Fibroblast of upper back skin (primary cell): ENCODE measurements at places on chromosomes 1 and 21.

DNA sequence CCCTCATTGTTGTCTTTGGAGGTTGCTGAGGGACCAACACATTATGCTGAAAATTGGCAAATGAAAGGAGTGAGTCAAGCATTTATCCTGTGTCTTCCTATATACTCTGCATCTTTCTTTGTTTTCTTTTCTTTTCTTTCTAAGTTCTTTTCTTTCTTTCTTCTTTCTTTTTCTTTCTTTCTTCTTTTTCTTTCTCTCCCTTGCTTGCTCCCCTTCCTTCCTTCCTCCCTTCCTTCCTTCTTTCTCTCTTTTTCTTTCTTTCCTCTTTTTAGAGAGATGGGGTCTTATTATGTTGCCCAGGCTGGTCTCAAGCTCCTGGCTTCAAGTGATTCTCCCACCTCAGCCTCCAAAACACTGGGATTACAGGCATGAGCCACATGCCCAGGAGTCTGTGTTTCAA is 28.3 kb upstream of the COX20 start:
- DNase-seq = no peak

DNA sequence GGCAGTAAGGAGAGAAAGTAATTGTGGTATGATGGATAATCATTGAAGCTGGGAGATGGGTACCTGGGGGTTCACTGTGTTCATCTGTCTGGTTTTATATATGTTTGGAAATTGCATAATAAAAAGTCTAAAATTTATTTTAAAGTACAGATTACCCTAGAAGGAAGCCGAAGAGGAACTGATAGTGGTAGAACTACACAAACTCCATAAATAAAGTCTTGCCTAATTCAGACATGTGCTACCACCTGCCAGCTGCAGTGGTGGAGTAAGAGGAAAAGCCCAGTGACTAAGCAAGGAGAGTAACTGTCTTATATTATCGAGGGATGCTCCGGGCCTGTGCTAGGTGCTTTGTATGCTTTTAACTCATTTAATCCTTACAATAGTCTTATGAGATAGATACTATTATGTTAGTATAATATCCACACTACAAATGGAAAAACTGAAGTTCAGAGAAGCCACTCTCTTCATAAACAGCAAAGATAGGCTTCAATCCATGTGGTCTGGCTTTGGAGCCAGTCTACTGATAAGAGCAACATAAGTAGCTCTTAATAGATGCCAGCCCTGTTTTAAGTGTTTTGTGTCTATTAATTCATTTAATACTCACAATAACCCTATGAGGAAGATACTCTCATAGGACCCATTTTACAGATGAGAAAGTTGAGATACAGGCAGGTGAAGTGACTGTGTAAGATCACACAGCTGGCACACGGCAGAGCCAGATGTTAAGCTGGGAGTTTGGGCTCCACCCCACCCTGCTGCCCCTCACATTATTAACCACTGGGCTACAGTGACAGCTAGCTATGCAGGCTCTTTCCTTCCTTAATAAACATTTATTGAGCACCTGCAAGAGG is 56.8 kb upstream of the HNRNPU start:
- DNase-seq = no peak

DNA sequence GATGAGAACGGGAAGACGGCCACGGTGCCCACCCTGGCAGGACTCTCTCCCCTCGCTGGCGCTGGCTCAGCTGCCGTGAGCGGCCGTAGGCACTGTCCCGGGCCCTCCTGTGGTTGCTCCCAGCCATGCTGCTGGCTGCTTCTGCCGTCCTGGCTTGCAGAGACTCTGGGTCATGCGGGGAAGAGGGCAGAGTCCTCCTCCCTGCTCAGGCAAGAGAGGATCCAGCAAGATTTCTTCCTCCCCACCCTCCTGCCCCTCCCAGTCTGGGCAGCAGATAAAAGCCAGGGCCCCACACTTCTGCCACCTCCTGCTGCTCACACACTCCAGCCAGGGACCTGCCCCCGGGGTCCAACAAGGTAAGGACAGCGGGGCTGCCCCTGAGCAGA is 60.1 kb downstream of the AGPAT3 start:
- DNase-seq = no peak

DNA sequence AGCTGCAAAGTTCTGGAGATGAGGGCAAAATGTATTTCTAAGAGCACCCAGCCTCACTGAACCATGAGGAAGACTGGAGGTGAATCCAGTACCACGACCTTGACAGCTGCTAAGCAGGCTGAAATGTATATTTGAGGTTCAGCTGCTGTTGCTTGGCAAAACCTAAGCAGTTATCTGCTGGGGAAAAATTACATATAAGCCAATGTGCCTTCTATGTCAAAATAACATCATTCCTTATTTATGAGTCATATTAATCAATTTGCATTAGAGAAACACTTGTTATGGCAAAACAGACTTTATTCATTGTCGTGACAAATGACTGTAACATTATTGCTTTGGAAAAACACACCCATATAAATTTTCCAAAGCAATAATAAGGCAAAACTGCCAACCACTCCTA is 560.5 kb upstream of the NR5A2 start:
- DNase-seq = no peak

- DNase-seq = no peak
These were observed 34.7 kb upstream of the COL6A2 start for GRCh38 chr21:46063227-46063626.

GRCh38 chr1:10295481-10296085 is 85.2 kb downstream of the KIF1B start:
- DNase-seq = no peak

DNA sequence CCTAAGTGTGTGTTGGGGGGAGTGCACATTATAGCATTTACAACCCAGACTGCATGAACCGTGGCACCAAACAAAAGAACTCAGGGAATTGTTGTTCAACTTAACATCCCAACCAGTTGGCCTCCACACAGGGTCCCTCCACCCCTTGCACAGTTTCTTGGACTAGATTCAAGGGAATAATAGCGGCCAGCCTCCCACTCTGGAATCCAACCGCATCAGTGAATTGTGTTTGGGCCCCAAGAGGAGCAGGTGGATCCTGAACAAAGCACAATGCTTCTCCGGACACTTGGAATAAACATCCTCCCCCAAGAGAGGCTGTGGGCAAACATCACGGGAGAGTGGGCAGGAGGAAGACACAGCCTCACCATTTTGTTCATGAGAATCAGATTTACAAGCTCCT is 18.2 kb downstream of the CD34 start:
- no peak for DNase-seq

GRCh38 chr21:46457801-46458314 is 833 bp upstream of the DIP2A start:
- peak; percentile 13 for DNase-seq

DNA sequence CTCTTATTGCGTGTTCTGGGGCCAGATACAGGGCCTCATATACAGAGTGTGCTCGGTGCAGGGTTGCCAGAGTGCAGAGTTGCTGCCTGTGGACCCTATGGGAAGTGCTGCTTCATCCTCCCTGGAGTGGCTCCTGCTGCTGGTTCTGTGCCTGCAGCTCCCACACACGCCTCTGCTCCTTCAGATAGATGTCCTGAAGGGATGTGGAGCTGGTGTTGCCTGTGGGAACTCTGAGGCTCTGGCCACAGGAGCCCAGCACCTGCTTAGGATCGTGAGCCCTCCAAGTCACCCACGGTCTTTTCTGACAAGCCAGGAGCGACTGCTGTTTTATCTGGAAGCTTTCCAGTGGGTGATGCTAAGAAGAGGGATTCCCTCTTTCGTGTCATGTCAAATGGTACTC is 120.5 kb downstream of the CAMTA1 start:
- no peak for DNase-seq

GRCh38 chr1:244049162-244050013 is 1.7 kb upstream of the ZBTB18 start:
- peak; percentile 41 for DNase-seq

DNA sequence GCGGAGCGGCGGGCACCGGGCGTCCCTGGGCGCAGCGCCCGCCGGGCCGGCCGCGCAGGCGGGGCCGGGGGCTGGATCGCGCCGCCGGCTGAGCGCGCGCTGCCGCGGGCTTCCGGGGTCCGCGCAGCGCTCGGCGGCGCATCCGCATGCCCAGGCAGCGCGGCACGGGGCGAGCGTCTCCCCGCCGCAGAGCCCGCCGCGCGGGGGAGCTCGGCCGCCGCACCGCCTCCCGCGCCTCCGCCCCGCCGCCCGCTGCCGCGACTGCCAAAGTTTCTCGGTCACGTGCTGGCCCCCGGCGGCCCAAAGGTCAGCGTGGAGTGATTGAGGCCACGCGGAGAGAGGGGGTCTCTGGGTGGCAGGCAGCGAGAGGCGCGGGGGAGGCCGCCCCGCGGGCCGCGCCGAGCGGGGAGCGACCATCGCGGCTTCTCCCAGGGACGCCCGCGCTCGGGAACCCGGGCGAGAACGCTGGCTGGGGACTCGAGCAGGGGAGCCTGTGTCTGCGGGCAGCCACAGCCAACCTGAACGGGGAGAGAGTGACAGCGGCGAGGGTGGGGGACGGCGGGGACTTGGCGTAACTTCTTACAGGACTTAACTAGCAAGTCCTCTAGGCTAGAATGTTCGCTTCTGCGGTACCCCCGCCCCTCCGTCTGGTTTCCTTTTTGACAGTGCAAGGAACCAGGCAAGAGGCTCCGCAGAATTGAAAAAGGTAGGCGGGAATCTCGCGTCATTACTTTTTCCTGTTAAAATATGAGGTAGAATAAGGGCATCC is at the start of gene ILDR2:
ILDR2 (minus strand) TSS at position 180 of the 769 bp plus-strand sequence. CDS start 272 bp downstream, outside the sequence.
- DNase-seq = peak; percentile 8

DNA sequence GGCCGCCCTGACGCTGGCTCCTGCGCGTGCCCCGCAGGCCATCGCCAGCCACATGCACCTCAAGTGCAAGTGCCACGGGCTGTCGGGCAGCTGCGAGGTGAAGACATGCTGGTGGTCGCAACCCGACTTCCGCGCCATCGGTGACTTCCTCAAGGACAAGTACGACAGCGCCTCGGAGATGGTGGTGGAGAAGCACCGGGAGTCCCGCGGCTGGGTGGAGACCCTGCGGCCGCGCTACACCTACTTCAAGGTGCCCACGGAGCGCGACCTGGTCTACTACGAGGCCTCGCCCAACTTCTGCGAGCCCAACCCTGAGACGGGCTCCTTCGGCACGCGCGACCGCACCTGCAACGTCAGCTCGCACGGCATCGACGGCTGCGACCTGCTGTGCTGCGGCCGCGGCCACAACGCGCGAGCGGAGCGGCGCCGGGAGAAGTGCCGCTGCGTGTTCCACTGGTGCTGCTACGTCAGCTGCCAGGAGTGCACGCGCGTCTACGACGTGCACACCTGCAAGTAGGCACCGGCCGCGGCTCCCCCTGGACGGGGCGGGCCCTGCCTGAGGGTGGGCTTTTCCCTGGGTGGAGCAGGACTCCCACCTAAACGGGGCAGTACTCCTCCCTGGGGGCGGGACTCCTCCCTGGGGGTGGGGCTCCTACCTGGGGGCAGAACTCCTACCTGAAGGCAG is 23.4 kb upstream of the ARF1 start:
- no peak for DNase-seq

- no peak for DNase-seq
These were observed 52.2 kb upstream of the KIAA1614 start for GRCh38 chr1:180860535-180860934.

GRCh38 chr1:160251687-160252526 is 10.4 kb downstream of the DCAF8 start:
- peak; percentile 69 for DNase-seq

DNA sequence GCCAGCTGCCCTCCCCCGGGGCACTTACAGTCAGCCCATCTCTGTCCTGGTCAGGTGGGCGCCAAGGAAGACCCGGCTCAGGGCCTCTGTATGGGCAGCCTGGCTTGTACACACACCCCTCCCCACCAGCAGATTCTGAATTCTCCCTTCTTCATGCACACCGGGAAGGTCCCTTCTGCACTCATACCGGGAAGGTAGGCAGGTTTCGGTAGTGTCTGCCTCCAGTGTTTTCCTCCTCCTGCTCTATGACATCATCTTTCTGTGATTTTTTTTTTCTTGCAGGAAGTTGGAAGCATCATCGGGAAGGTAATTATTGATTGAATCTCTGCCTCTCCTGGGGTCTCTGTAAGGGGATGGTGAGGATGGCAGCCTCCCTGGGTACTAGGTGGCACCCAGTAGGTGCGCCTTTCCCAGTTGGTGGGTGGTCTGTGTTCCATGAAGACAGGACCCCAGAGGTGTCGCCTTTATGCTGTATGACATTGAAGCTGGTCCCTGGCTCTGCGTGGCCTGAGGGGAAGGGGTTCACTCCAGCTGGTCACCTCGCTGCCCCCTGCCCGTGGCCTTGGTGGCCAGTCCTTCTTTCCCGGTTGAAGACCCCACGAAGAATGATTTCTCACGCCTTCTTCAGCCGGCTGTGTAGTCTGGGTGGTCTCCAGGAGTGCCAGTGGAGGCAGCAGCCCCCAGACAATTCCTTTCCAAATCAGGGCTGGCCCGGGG is 82.1 kb upstream of the COL6A1 start:
- no peak for DNase-seq

- DNase-seq = peak; percentile 51
These were observed 412.4 kb downstream of the DISC1 start for GRCh38 chr1:232038706-232039677.

GRCh38 chr1:40951943-40952743 is 27.4 kb upstream of the CTPS1 start:
- DNase-seq = peak; percentile 47

DNA sequence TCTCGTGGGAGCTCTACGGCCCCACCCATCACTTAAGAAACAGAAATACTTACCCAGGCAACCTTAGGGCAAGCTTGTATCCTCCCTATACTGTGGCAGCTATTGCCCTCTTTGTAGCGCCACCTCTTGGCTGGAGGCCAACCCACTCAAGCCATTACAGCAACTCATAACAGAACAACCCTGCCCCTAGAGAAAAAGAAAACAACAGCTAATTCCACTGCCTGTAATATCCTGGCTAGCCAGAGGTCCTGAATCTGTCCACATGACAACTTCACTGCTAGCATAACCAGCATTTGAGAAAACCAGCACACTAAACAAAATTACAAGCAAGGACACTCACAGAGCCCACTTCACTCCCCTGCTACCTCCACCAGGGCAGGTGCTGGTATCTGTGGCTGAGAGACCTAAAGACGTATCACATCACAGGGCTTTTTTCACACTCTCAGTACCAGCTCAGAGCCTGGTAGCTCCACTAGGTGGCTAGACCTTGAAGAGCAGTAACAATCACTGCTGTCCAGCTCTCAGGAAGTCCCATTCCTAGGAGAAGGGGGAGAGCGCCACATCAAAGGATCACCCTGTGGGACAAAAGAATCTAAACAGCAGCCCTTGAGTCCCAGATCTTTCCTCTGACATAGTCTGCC is 14.5 kb upstream of the MX1 start:
- DNase-seq = no peak
